Mesothelial cell of epicardium (in vitro differentiated cells): ENCODE measurements at places on chromosomes 16 and 17. TPM values are rescaled to one million over a fixed set of nuclear protein-coding genes. Genes with fewer than 3 reads are reported as not detected.
A peak's percentile ranks its signal among the peaks of the same experiment; 100 is the strongest.

SULT1A3 gene
- 27.4 to 31.2 TPM (median 27.6 TPM) in 3 replicates for total RNA-seq

TM4SF5 gene
- not detected in 3 replicates for total RNA-seq

- H3K27me3 ChIP-seq: no peaks in the 10 kb centered on the region
- H3K27ac ChIP-seq: no peak overlapping the region
- no peak overlapping the region for H3K4me3 ChIP-seq
- no peaks in the 10 kb centered on the region for H3K4me1 ChIP-seq
Measured at GRCh38 chr16:927406-927805, 43.4 kb downstream of the LMF1 start.

LGALS9 gene
- 4.4 to 4.8 TPM (median 4.6 TPM) in 3 replicates for total RNA-seq

DNA sequence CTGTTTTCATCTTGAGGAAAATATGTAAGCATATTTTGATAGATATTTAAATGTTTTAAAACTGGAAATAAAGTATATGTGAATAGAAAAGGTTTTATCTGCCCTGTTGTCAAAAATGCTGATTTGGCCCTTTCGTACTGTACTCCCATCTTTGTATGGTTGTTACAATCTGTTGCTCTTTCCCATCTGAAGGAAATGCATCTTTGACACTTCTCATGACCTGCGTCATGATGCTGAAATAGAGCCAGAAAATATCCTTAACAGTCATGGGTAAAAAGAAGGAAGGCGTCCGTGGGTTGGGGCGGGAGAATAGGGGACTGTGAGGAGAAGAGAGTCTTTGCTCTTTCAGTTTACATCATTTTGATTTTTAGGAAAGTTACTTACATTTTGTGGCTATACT is 327.7 kb downstream of the BCAS3 start:
- DNase-seq: no peak
- peak overlapping the region; percentile 43 for H3K27ac ChIP-seq
- peaks cover 1% of the 10 kb centered on the region for H3K36me3 ChIP-seq
- no peak overlapping the region for H3K4me3 ChIP-seq
- H3K4me1 ChIP-seq: peaks cover 76% of the 10 kb centered on the region
- H3K27me3 ChIP-seq: no peaks in the 10 kb centered on the region

GRCh38 chr17:68248199-68248825 is 469 bp downstream of the AMZ2 start:
- H3K36me3 ChIP-seq: peaks cover 8% of the 10 kb centered on the region
- H3K4me1 ChIP-seq: peaks cover 14% of the 10 kb centered on the region
- peak overlapping the region; percentile 92 for H3K4me3 ChIP-seq
- no peaks in the 10 kb centered on the region for H3K27me3 ChIP-seq

- H3K4me3 ChIP-seq: no peak overlapping the region
- peaks cover 24% of the 10 kb centered on the region for H3K36me3 ChIP-seq
- no peak for DNase-seq
Measured at GRCh38 chr17:59356543-59357218, 25.2 kb downstream of the YPEL2 start.

- H3K27ac ChIP-seq: no peak overlapping the region
- peaks cover 2% of the 10 kb centered on the region for H3K4me1 ChIP-seq
Measured at GRCh38 chr17:2723505-2723996, 12.0 kb upstream of the CLUH start.

TSEN54 gene
- total RNA-seq: 27.2 to 31.8 TPM (median 31.8 TPM) in 3 replicates

ASIC2 gene
- total RNA-seq: 3.4 to 3.5 TPM (median 3.4 TPM) in 3 replicates

DNA sequence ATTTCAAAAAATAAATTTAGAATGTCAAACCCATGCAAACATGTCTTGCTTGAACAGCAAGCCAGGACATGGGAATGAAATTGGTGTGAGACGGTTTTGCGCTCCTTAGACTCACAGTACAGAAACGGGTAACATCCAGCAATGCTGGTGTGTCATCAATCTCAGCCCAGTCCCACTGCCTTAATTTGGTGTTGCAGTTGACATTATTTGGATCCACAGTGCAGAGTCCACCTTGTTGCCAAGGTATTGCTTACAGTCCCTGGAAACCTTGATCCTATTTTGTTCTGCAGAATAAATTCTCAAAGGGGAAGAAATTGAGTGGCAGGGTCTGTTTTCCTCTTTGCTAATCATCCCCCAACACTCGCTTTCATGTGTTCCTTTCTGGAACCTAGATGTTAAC is 311.6 kb upstream of the MON1B start:
- no peaks in the 10 kb centered on the region for H3K4me1 ChIP-seq
- H3K36me3 ChIP-seq: no peaks in the 10 kb centered on the region
- peaks cover 1% of the 10 kb centered on the region for H3K27me3 ChIP-seq
- no peak for DNase-seq
- no peak overlapping the region for H3K27ac ChIP-seq

- H3K36me3 ChIP-seq: no peaks in the 10 kb centered on the region
- no peak for DNase-seq
- H3K4me3 ChIP-seq: no peak overlapping the region
- H3K4me1 ChIP-seq: no peaks in the 10 kb centered on the region
Measured at GRCh38 chr17:27218719-27219488, 75.0 kb upstream of the WSB1 start.

GRCh38 chr16:89795676-89796075 is 20.8 kb downstream of the FANCA start:
- no peaks in the 10 kb centered on the region for H3K4me1 ChIP-seq
- no peak overlapping the region for H3K27ac ChIP-seq
- DNase-seq: no peak
- H3K27me3 ChIP-seq: no peaks in the 10 kb centered on the region
- H3K4me3 ChIP-seq: no peak overlapping the region

- no peaks in the 10 kb centered on the region for H3K36me3 ChIP-seq
- H3K4me1 ChIP-seq: peaks cover 20% of the 10 kb centered on the region
- no peak for DNase-seq
- peak overlapping the region; percentile 91 for H3K27ac ChIP-seq
Measured at GRCh38 chr16:17313793-17314547, 156.8 kb downstream of the XYLT1 start.

- no peak overlapping the region for H3K27ac ChIP-seq
- H3K27me3 ChIP-seq: peaks cover 8% of the 10 kb centered on the region
- H3K4me3 ChIP-seq: no peak overlapping the region
- DNase-seq: no peak
Measured at GRCh38 chr17:5511401-5512225, 25.2 kb downstream of the MIS12 start.

- H3K27ac ChIP-seq: no peak overlapping the region
- peaks cover 24% of the 10 kb centered on the region for H3K36me3 ChIP-seq
- H3K27me3 ChIP-seq: no peaks in the 10 kb centered on the region
- no peak for DNase-seq
- H3K4me1 ChIP-seq: no peaks in the 10 kb centered on the region
- H3K4me3 ChIP-seq: no peak overlapping the region
Measured at GRCh38 chr16:11063448-11064201, 119.3 kb downstream of the CLEC16A start.

- no peak for DNase-seq
- no peaks in the 10 kb centered on the region for H3K4me1 ChIP-seq
- H3K27ac ChIP-seq: no peak overlapping the region
- H3K27me3 ChIP-seq: no peaks in the 10 kb centered on the region
- peaks cover 29% of the 10 kb centered on the region for H3K36me3 ChIP-seq
Measured at GRCh38 chr16:1584926-1585484, 26.9 kb downstream of the IFT140 start.

DNA sequence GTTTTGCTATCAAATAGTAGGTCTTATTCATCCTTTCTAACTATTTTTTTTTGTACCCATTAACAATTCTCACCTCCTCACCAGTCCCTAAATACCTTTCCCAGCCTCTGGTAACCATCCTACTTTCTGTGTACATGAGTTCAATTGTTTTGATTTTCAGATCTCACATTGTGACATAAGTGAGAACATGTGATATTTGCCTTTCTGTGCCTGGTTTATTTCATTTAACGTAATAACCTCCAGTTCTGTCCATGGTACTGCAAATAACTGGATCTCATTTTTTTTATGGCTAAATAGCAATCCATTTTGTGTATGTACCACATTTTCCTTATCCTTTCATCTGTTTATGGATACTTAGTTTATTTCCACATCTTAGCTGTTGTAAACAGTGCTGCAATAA is 181.9 kb upstream of the KIF2B start:
- H3K27me3 ChIP-seq: no peaks in the 10 kb centered on the region
- no peaks in the 10 kb centered on the region for H3K36me3 ChIP-seq
- no peak overlapping the region for H3K4me3 ChIP-seq
- no peaks in the 10 kb centered on the region for H3K4me1 ChIP-seq
- no peak overlapping the region for H3K27ac ChIP-seq

XAF1 gene
- total RNA-seq: 4.5 to 8.1 TPM (median 5.1 TPM) in 3 replicates

DNA sequence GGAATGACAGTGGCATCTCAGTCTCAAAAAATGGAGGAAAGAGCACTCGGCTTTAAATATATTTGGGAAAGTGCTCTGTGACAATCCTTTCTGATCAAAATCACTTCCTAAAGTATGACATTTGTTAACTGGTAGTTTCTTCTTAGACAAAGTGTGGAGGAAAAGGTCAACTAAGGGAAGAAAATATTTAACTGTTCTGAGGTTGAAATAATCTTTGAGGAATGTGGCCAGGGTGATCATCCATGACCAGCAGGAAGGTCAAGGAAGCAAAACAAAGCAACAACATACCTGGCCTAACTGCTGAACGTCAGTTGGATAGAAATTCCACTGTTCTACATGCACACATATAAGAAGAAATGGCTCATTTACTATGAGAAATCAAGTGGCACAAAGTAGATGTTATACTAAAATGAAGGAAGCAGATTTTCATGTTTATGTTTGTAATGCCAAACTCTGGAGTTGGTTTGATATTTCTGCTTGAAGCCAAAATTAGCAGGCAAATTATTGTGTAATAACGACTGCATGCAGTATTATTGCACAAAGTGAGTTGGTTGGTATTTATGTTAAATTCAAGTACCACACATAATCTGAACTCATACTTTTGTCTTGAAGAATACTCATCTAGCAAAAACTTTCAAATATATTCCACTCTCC is 87.3 kb upstream of the CORO6 start:
- H3K36me3 ChIP-seq: no peaks in the 10 kb centered on the region
- no peak overlapping the region for H3K4me3 ChIP-seq
- H3K27me3 ChIP-seq: no peaks in the 10 kb centered on the region
- no peak for DNase-seq
- peak overlapping the region; percentile 86 for H3K27ac ChIP-seq
- H3K4me1 ChIP-seq: peaks cover 22% of the 10 kb centered on the region

GRCh38 chr16:74019612-74020011 is 277.0 kb upstream of the PSMD7 start:
- peaks cover 8% of the 10 kb centered on the region for H3K27me3 ChIP-seq
- peaks cover 2% of the 10 kb centered on the region for H3K4me1 ChIP-seq
- no peak for DNase-seq

DNA sequence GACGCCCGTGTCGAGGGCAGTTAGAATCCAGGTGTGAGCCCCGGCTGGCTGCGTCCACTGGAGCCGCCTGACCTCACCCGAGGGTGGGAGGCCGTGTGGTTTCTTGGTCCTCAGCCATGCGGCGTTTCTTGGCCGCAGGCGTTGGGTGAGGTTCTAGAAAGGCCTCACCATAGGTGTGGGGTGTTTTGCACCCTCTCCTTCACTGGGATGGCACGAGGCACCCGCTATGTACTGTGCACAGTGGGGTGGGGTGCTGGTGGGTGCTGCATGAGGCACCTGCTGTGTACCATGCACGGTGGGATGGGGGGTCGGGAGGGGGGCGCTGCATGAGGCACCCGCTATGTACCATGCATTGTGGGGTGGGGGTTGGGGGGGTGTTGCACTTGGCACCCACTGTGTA is 169.6 kb downstream of the BANP start:
- H3K27ac ChIP-seq: no peak overlapping the region
- no peaks in the 10 kb centered on the region for H3K36me3 ChIP-seq
- no peak for DNase-seq
- peaks cover 47% of the 10 kb centered on the region for H3K4me1 ChIP-seq

HNF1B gene
- 0.14 to 0.31 TPM (median 0.29 TPM) in 3 replicates for total RNA-seq

- no peak for DNase-seq
- peaks cover 46% of the 10 kb centered on the region for H3K36me3 ChIP-seq
- no peak overlapping the region for H3K27ac ChIP-seq
- no peaks in the 10 kb centered on the region for H3K27me3 ChIP-seq
- H3K4me1 ChIP-seq: peaks cover 16% of the 10 kb centered on the region
- no peak overlapping the region for H3K4me3 ChIP-seq
Measured at GRCh38 chr16:87724490-87725291, 41.1 kb downstream of the KLHDC4 start.

- H3K4me3 ChIP-seq: no peak overlapping the region
- H3K4me1 ChIP-seq: peaks cover 7% of the 10 kb centered on the region
- H3K27me3 ChIP-seq: peaks cover 34% of the 10 kb centered on the region
Measured at GRCh38 chr16:88691924-88692560, 5.7 kb upstream of the SNAI3 start.

PRDM7 gene
- not detected in 3 replicates for total RNA-seq

CACNG1 gene
- 0.18 to 0.23 TPM (median 0.20 TPM) in 3 replicates for total RNA-seq

HCRT gene
- not detected in 3 replicates for total RNA-seq

HOXB7 gene
- 18.6 to 20.3 TPM (median 19.5 TPM) in 3 replicates for total RNA-seq

- peaks cover 7% of the 10 kb centered on the region for H3K4me1 ChIP-seq
- DNase-seq: no peak
Measured at GRCh38 chr16:77986011-77986740, 36.2 kb upstream of the CLEC3A start.
